A549 treated with AZD2906 at 1 μM for 4 hours (cell line): ENCODE measurements at places on chromosomes 3 and 15. TPM values are rescaled to one million over a fixed set of nuclear protein-coding genes. Genes with fewer than 3 reads are reported as not detected.

Gene UCN2
- 5.9 to 8.7 TPM (median 8.2 TPM) in 5 replicates for total RNA-seq

Gene CHST13
- total RNA-seq = 0.31 to 1.0 TPM (median 0.91 TPM) in 5 replicates

Gene GHSR
- not detected in 5 replicates for total RNA-seq

Gene CYP1A2
- not detected in 5 replicates for total RNA-seq

Gene CHP1
- total RNA-seq = 53.3 to 89.6 TPM (median 57.0 TPM) in 5 replicates

Gene IQCF5
- total RNA-seq = not detected in 5 replicates

Gene MED12L
- total RNA-seq = 0.32 to 0.90 TPM (median 0.42 TPM) in 5 replicates

Gene WDR93
- 0.13 to 0.25 TPM (median 0.21 TPM) in 5 replicates for total RNA-seq

Gene ALDH1A2
- 0.11 to 0.18 TPM (median 0.15 TPM) in 3 of 5 replicates, not detected in the others for total RNA-seq

Gene LMAN1L
- total RNA-seq = 0.02 to 0.06 TPM in 2 of 5 replicates, not detected in the others

Gene PXK
- total RNA-seq = 5.0 to 5.5 TPM (median 5.3 TPM) in 5 replicates

Gene ATP13A4
- 0.15 TPM in 1 of 5 replicates, not detected in the others for total RNA-seq

Gene ZNF445
- total RNA-seq = 1.9 to 2.7 TPM (median 2.2 TPM) in 5 replicates

Gene TRPC1
- 5.3 to 8.6 TPM (median 7.0 TPM) in 5 replicates for total RNA-seq

Gene SLC28A2
- total RNA-seq = 0.03 to 0.05 TPM in 2 of 5 replicates, not detected in the others

Gene DPPA2
- not detected in 5 replicates for total RNA-seq

Gene SAMMSON
- total RNA-seq = 0.05 TPM in 1 of 5 replicates, not detected in the others
